ENCODE measurements at places on chromosomes 2 and 18. TPM values are rescaled to one million over a fixed set of nuclear protein-coding genes. Genes with fewer than 3 reads are reported as not detected.

DNA sequence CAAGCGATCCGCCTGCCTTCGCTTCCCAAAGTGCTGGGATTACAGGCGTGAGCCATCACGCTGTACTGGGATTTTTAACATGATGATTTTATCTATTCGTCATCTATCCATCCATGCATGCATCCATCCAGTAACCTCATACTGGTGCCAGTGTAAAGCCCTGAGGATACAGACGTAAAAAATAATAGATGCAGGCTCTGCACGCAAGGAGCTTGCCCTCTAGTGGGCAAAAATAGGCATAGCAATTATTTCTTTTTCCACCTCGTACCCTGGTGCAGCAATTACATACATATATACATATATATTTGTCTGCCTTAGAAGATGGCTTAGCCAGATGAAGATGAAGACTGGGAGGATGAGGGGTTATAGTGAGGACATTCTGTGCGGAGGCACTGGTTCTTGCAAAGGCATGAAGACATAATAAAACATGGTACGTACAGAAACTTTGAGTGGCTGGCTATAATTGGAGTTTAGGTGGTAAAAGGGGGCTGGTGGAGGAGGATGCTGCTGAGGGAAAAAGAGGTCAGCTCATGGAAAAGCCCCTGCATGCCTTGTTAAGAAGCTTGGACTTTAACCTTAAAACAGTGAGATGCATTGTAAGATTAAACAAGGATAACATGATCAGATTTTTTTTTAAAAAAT is 19.6 kb upstream of the RPIA start:
- DNase-seq, result no peak

DNA sequence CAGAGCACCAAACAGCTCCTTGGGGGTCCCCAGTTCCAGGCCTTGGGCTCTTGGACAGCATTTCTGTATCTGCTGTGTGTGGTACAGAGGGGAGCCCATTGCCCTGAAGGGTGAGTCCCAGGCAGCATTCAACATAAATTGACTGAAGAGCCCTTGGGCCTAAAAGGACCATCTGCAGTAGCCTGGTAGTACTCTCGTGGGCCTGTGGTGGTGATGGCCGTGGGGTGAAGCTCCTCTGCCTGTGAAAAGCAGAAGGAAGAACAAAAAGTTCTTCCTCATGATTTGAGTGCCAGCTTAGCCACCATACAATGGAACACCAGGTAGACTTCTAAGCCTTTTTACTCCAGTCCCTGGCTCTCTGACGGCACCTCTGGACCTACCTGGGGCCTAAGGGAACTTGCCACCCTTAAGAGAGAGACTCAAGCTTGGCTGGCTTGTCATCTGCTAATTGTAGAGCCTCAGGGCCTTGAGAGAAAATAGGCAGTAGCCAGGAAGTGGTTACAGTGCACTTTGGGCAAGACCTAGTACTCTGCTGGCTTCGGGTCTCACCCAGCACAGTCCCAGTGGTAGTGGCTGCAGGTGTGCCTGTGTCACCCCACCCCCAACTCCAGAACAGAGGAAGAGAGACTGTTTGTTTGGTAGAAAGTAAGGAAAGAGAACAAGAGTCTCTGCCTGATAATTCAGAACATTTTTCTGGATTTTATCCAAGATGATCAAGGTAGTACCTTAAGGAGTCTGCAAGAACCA is 84.6 kb upstream of the CERS6 start:
- DNase-seq, result no peak

DNA sequence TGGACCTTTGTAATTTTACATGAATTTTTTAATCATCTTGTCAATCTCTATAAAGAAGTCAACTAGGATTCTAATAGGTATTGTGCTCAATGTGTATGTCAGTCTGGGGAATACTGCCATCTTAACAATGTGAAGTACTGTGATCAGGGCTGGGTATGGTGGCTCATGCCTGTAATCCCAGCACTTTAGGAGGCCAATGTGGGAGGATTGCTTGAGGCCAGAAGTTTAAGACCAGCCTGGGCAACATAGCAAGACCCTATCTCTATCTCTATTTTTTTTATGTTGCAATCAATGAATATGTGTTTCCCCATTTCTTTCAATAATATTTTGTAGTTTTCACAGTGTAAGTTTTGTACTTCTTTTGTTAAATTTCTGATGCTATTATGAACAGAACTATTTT is 185.0 kb downstream of the DYM start:
- no peak for DNase-seq

GRCh38 chr2:213004197-213004821 is 147.1 kb downstream of the IKZF2 start:
- no peak for DNase-seq

- DNase-seq, result no peak
Observed at GRCh38 chr2:161136696-161137324, 23.4 kb upstream of the TANK start.

GRCh38 chr2:68835621-68836020 is 35.6 kb downstream of the BMP10 start:
- DNase-seq, result no peak

GRCh38 chr2:232447638-232448303 is 8.2 kb upstream of the ALPI start:
- no peak for DNase-seq

GRCh38 chr18:51437280-51438271 is 240.1 kb upstream of the MEX3C start:
- peak; percentile 19 for DNase-seq

GRCh38 chr2:150119819-150120218 is 367.6 kb downstream of the RND3 start:
- no peak for DNase-seq

DNA sequence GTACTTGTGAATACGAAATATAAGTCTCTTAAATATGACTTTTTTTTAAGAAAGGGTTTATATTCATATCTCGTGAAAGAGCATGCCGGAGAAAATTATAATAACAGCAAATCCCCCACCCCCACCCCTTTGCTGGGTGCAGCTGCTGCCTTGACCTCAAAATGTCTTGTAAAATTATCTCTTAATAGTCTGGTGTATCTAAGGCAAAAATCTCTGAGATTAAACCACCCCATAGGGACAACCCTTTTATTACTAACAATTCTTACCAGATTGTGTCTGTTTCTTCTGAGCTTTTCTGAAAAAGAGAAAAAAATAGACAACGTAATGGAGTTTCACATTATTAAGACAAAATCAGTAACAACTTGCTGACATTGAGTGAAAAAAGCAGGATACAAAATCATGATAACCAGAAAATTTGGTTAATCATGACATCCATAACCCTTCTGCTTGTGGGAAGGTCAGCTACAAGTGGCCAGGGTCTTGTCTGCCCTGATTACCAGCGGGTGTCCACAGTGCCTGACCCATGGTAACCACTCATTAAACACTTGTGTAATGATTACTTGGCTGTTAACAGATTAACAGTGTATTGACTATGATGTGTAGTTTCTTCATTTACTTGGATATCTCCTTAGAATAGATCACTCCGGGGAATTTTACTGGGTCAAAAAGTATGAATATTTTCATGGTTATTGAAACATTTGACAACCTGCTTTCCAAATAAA is 1.5 kb downstream of the STRADB start:
- no peak for DNase-seq

- no peak for DNase-seq
Observed at GRCh38 chr2:140604096-140604495, 1526.7 kb downstream of the LRP1B start.

- DNase-seq, result no peak
Observed at GRCh38 chr2:54455131-54455562, 980 bp upstream of the SPTBN1 start.

- DNase-seq, result no peak
Observed at GRCh38 chr2:44598330-44599119, 236.8 kb downstream of the CAMKMT start.

DNA sequence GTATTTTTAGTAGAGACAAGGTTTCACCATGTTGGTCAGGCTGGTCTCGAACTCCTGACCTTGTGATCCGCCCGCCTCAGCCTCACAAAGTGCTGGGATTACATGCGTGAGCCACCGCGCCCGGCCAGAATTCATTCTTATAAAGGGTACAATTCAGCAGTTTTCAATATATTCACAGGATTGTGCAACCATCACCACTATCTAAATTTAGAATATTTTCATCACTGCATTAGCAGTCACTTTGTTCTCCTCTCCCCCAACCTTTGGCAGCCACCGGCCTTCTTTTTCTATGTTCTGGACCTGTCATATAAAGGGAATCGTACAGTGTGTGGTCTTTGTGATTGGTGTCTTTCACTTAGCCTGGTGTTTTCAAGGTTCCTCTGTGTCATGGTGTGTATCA is 40.7 kb downstream of the TCF7L1 start:
- no peak for DNase-seq

GRCh38 chr18:79498662-79499061 is 102.9 kb downstream of the NFATC1 start:
- no peak for DNase-seq

DNA sequence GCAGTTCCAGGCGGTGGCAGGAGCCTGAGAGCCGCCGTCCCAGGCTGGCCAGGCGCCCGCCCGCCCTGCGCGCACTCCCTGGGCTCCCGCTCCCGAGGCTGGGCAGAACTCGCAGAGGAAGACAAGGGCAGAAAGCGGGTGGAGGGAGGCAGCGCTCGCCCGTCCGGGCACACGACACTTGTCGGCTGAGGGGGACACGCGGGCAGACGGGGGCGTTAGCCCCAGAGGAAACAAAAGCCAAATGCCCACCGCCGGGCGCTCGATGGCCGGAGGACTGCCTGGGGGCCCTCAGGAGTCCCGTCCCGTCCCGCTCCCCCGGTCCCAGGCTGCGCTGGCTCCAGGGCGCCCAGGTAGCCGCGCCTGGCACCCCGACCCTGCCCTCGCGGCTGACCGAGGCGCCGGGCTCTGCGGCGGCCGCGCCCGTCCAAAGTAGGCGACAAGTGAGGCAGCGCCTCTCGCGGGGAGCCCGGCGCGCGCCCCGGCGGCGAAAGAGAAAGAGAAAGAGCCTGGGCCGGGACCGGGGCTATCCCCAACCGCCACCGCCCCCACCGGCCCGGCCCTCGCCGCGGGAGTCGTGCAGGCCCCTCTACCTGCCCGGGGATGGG is 491 bp downstream of the L3MBTL4 start:
- peak; percentile 70 for DNase-seq

DNA sequence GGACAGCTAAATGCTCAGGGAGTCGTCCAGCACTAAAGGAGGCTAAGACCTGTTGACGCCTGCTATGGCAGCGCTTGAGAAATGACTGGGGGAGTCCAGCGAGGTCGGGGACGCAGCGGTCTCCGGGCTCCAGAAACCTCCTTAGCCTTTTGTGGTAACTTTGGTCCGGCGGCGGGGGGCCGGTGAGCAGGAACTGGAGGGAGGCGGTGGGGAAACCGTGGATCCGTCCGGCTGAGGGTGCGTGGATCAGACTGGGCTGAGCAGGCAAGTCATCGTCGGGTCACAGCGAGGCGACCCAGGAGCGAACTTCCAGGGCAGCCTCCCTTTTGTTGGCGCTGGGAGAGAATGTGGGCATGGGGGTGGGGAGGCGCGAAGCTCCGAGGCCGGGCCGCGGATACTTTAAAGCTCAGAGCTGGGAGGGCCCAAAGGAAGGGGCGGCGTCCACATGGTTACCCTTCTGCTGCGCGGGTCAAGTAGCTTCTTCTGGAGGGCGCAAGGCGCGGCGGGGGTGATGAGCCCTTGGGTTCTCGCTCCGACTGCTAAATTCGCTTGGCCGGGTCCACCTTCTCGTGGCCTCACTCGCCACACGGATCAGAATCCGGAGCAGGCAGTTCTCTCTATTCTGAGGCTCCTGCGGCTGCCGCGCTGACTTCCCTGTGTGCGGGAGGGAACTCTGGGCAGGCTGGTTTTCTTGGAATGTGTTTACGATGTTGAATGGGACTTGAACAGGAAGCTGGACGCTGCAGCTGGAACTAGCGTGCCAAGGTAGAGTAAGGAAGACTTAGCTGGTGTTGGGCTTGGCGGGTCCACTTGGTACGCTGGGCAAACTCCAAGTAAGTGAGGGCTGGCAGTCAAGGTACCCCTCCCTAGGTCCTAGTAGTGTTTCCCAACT is 920 bp downstream of the GULP1 start:
- DNase-seq, result peak; percentile 88

DNA sequence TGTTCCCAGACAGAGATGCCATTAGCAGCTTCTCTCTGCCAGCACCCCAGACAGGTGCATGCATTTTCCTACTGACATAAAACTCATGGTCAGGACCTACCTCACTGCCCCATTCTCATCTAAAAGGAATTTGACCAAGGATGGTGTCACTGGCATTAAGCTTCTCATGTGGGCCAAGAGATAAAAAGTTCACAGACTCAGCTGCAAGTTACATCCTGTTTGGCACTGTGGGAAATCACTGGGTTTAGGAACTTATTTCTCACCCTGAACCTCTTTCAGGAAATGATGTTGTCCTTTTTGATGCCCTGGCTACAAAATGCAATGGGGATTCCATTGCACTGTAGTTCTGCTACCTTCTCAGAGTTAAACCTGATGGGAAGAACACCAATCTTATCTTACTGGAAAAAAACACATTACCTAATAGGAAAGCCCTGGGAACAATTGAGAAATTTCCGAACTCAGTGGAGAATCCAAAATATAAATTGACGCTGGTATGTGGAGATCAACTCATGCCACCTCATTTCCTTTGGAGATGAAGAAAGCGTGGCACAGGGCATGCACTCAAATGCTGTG is 252.1 kb upstream of the COPS8 start:
- no peak for DNase-seq

DNA sequence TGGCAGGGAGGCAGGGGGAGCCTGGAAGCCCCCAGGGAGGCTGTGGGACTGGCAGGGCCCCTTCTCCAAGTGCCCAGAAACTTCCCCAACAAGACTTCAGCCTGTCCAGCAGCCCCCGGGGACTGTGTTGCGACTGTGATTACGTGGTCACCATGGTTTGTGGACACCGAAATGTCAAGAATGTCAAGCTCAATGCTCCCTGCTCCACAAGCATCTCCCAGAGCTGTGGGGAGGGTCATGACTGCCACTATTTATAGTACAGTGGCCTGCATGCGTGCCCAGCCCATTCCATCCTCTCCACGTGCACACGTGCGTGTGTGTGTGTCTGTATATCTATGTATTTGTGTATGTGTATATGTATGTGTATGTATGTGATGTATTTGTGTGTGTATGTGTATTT is 93.8 kb upstream of the MBOAT2 start:
- no peak for DNase-seq

DNA sequence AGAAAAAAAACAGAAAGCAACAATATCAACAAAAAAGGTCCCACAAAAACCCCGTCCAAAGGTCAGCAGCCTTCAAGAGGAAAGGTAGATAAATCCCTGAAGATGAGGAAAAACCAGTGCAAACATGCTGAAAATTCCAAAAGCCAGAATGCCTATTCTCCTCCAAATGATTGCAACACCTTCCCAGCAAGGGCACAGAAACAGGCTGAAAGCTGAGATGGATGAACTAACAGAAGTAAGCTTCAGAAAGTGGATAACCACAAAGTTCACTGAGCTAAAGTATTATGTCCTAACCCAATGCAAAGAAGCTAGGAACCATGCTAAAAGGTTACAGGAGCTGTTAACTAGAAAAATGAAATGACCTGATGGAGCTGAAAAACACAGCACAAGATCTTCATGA is 226.4 kb upstream of the DSEL start:
- no peak for DNase-seq

GRCh38 chr18:67875944-67876343 is 359.4 kb upstream of the DSEL start:
- no peak for DNase-seq

COLEC12 gene
- 4.9 TPM for total RNA-seq

RAX gene
- not detected for total RNA-seq

MOCOS gene
- total RNA-seq, result 7.5 TPM

TIA1 gene
- 124 TPM for total RNA-seq

GNLY gene
- 0.95 TPM for total RNA-seq
